ENCODE measurements at places on chromosomes 7 and 10.

- DNase-seq, result no peak
These were observed 9.8 kb upstream of the CAMK2B start for GRCh38 chr7:44335184-44335583.

GRCh38 chr7:46032942-46033341 lies 111.9 kb upstream of the IGFBP3 start:
- no peak for DNase-seq

- DNase-seq, result no peak
These were observed 1.9 kb downstream of the UBE2H start for GRCh38 chr7:129950933-129951225.

GRCh38 chr10:97648562-97649404 lies 8.3 kb downstream of the PI4K2A start:
- DNase-seq, result peak; percentile 54

GRCh38 chr7:122532406-122533269 lies 166.3 kb downstream of the RNF133 start:
- no peak for DNase-seq

GRCh38 chr7:79216236-79216635 lies 237.2 kb downstream of the MAGI2 start:
- no peak for DNase-seq

- no peak for DNase-seq
These were observed 325.5 kb downstream of the SFMBT2 start for GRCh38 chr10:7085147-7085912.

GRCh38 chr10:131127138-131127589 lies 184.4 kb downstream of the TCERG1L start:
- DNase-seq, result no peak

DNA sequence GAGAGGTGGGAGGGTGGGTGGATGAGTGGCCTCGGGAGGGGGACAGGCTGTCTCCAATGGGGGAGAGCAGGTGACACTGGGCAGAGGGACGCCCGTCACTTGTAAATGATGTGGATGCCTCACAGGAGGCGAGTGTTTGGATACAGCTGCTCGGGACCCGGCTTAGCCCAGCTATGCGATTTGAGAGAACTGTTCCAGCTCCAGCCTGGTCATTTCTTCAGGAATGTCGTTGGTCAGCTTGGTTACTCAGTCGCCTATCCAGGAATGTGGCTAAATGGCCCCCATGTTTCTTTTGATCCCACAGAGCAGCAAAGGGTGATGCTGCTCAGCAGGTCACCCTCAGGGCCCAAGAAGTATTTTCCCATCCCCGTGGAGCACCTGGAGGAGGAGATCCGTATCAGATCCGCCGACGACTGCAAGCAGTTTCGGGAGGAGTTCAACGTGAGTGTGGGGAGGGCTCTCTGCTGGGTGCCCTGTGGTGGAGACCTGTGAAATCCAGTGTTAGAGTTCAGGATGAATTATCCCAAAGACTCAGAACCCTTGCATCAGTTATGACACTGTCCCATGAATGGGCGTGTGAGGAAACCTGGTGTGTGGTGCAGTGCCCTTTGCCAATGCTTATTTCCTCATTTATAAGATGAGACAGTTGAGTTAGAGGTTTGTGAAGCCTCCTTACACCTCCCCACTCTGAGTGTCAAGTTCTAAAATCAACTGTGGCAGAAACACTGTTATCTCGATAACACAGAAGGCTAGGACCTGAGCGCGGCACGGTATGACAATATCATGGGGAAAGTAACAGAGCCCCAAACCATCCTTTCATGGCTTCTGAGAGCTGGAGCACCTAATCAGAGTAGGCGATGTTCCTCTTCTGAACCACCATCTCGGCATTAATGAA lies 76.8 kb downstream of the MKI67 start:
- DNase-seq, result no peak

- no peak for DNase-seq
These were observed 21.8 kb downstream of the VIM start for GRCh38 chr10:17249820-17250219.

- DNase-seq, result no peak
These were observed 26.3 kb downstream of the IGF2BP3 start for GRCh38 chr7:23443974-23444373.

- no peak for DNase-seq
These were observed 85.4 kb downstream of the DOCK4 start for GRCh38 chr7:112120696-112121217.

DNA sequence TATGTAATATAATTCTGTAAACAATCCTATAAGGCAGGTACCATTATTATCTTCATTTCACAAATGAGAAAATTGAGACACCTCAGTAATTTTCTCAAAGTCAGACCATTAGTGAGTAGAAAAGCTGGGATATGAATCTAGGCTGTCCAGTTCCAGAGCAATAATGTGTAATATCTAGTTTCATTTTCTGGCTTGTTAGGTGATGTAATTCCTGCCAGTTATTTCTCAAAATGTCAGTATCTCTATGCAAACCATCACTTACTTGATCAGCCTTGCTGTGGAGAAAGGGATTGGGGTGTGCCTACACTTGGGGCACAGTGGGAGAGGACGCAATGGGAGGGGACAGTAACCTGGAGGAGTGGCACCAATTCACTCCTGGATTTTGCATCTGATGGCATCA lies 157.5 kb downstream of the LYZL1 start:
- DNase-seq, result no peak

DNA sequence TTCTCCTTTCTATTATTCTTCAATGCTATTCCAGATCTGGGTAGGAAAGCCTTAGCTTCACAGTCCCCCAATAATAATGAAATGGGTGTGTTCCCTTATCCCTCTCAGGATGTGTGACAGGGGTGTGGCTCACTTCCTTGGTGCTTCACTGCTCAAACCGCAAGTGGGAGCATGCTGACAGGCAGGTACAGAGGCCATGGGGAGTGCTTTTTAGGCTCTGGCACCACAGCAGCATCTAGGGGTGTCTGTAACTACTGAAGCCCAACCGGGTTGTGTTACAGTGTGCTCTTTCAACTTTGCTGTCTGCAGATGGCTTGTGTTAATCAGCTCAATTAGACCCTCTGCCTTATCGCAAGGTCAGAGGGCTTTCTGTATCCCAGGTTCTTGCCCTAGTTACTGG lies 79.4 kb upstream of the CYP2C9 start:
- no peak for DNase-seq

DNA sequence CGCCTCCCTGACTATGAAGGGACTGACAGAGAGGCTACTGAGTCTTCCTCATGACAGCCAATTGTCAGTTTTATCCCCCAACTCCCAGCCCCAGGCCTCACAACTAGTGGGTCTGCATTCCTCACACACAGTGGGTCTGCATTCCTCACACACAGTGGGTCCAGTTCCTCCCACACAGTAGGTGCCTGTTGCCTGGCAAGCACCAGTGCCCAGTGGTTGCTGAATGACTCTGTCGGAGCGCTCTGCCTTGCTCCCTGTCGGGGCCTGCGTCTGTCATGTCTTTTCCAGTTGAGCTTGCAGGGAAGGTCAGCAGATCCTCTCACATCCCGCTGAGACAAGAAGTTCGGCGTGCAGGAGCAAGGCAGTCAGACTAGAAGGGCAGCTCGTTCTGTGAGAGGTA lies 590.0 kb upstream of the MKI67 start:
- no peak for DNase-seq

- no peak for DNase-seq
These were observed 82.9 kb downstream of the CADPS2 start for GRCh38 chr7:122803323-122803722.

DNA sequence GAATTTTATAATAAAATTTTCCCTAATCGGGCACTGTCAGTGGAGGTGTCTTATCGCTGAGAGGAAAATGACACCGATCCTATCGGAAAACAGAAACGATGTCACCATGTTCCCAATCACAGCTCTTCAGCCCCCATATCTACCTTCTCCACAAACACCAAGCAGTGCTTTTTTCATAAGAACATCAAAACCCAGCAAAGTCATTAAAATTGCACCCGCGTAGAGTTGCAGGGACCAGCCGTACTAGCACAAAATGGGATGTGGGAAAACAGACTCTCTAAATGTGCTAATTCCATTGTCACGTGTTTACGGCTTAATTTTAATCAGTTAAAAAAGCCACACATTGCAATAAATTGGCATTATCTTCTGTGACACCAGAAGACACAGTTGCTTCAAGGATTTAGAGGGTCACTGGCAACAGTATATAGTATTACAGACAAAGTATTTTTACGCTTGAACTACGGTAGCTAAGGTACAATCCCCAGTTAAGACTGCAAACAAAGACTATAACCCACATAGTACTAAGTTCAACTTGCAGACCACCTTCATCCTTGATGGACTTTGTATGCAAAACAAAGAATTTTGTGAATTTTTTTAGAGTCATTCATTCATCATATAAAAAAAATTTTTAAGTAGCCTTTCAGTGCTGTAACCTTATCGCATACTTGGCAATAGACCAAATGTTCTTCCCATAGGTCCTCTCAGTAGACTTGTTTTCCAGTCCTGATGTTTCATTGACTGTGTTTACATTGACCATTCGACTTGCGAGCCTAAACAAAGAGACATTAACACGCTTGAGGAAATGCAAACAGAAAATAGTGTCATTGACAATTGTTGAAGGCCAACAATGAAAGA lies 116.0 kb downstream of the VTI1A start:
- DNase-seq, result no peak

DNA sequence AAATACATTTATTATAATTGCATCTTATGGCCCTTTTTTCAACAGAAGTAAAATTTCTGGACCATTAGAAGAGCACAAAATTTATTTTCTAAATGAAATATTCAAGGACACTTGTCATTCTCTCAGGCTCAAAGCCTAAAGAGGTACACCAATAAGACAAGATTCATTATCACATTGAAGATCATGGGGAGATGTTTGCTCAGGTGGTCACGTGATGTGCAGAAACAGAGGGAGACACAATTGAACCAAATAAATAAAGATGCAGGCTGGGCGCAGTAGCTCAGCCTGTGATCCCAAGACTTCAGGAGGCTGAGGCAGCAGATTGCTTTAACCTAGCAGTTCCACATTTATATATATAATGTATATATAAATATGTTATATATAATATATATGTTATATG lies 53.2 kb upstream of the TMEM254 start:
- DNase-seq, result no peak

DNA sequence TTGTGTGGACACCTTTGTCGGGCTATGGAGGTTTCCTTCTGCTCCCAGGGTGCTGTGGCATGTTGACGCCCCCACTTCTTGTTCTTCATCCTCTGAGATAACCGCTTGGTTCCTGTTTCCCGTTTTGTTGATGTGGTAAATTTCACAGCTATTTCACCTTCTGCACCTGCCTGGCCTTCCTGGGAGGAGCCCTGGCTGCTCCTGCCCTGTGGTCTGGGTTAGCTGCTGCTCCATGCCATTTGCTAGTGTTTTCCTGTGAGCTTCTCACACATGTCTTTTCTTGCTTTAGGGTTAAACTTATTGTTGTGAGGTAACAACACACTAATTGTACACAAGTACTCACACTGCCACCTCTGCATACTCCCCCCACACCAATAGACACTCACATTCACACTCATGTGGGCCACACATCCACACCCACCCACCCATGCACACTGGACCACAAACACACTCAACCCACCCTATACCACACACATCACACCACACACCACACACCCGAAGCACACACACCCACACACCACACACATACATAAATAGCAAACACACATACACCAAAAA lies 46.5 kb upstream of the MSMB start:
- peak; percentile 20 for DNase-seq

- no peak for DNase-seq
These were observed 2.3 kb downstream of the ERLIN1 start for GRCh38 chr10:100183481-100183880.

GRCh38 chr7:27501001-27501400 lies 161.7 kb downstream of the HIBADH start:
- DNase-seq, result no peak

DNA sequence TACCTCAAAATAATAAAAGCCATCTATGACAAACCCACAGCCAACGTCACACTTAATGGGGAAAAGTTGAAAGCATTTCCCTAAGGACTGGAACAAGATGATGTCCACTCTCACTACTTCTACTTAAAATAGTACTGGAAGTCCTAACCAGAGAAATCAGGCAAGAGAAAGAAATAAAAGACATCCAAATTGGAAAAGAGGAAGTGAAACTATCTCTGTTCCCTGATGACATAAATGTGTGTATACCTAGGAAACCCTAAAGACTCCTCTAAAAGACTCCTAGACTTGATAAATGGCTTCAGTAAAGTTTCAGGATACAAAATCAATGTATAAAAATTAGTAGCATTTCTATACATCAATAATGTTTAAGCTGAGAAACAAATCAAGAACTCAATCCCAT lies 314.1 kb downstream of the WDR37 start:
- DNase-seq, result no peak

- DNase-seq, result peak; percentile 48
These were observed 1.9 kb downstream of the ACSL5 start for GRCh38 chr10:112375721-112376395.

GRCh38 chr7:89500084-89500483 lies 654.2 kb upstream of the STEAP1 start:
- DNase-seq, result no peak

GRCh38 chr7:95209276-95209675 lies 115.1 kb downstream of the PON1 start:
- no peak for DNase-seq

GRCh38 chr10:72331575-72332422 lies 22.9 kb downstream of the DNAJB12 start:
- DNase-seq, result peak; percentile 95

DNA sequence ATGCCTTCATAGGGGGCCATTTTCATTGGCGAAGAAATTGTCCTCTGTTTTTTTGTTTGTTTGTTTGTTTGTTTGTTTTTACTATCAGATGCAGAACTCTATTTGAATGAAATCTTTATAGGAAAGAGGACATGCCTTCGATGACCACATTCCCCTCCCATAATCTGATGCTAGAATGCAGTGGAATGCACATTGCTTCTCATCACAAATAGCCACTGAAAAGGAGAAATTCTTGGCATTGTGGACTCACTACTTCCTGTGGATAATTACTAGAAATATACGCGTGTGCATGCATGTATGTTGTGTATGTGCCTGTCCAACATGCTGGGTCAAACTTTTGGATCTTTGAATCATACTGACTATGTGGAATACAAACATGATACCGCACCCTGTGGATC lies 70.5 kb upstream of the SFMBT2 start:
- DNase-seq, result no peak

Data from activated CD4-positive, alpha-beta T cell treated with anti-CD3 and anti-CD28 coated beads for 48 hours (primary cell).